ENCODE measurements at places on chromosomes 7 and 10.

DNA sequence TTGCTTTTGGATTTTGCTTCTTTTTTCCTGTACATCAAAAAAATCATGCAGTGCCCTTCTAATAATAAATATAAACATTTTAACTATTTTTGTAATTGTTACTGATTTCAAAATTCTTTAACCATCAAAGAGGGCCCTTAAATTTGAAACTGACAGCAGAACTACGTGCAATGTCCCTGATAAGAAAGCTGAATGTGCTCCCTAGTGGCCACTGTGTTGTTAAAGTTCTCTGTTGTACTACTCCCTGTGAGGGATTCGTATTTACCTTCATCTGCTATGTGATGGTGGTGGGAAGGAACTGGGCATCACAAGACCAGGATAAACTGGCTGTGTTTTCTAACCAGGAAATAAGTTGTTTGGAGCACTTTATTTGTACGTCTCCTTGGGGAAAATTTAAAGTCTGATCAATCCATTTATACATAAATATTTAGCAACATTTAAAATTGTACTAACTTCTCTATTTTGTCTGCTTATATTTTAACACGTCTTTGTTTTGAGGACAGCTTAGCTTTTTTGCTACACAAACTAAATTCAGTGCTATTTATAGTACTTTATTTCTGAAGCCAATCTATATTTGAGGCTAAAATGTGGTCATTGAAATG lies 322.4 kb downstream of the HGF start:
- DNase-seq, result peak; percentile 56

DNA sequence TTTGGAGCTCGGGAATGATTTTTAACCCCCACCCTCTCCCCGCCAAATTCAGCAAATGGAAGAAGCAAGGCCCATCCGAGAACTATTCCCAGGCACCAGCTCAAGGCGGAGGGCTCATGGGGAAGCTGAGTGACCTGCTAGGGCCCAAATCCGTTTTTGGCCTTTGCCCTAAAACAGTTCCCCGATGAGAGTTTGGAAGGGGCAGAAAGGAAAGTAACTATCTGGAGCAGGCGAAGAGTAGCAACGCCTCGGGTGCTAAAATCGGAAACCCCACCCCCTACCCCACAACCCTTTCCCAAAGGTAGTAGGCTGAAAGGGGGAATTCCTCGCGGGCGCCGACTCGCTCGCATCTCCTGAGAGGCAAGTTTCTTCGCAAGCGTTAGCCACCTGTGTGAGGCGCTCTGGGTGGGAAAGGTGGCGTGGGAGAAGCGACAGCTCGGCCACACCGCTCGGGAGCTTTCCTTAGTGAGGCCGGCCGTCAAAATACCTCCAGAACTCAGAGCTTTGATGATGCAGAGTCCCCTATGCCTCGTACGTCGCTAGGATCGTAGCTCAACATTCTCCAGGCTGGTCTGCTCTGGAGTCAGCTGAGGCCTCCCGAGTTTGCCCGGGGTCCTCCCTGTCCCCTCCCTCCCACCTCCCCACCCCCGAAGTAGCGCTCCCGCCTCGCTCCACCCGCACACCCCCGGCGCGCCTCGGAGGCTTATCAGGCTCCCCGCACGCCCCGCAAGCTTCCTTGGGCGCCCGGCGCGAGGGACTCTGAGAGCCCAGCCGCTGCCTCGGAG lies 642 bp upstream of the PRKG1 start:
- peak; percentile 19 for DNase-seq

- DNase-seq, result no peak
Observed at GRCh38 chr7:54112567-54112966, 429.6 kb upstream of the VSTM2A start.

DNA sequence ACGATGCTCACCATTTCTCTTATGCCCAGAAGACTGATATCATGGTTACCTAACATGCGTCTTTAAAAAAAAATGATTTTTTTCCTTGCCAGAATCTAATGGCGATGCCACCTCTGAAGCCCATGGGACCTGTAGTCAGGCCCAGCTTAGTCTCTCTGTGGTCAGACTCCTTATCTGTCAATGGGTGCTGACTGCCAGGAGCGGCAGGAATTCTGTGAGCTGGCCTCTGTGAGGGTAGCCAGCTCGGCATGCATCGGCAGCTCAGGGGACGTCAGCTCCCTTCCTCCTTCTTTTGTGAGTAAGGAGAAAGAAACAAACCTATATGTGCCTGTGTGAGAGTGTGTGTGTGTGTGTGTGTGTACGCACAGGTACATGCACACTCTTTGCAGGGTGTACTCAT lies 49.9 kb upstream of the ZRANB1 start:
- no peak for DNase-seq

DNA sequence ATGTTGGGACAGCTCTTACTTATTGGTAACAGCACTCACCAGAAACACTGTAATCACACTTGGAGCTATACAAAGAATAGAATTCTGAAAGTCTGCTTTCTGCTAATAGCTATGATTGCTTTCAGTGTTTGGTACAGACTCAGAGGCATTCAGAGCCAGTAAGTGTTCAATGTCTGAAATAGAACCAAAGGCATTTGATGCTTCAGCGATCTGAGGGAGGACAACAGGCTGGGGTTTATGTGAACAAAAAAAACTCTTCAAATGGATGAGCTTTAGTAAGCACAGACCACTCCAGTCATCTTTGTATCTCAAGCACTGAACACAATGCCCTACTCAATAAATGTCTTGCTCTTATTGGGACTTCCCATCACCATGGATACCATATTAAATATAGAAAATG lies 322.8 kb upstream of the GRM3 start:
- DNase-seq, result no peak

GRCh38 chr7:16027396-16027795 lies 340.9 kb upstream of the MEOX2 start:
- no peak for DNase-seq

- no peak for DNase-seq
Observed at GRCh38 chr7:151717415-151717814, 159.5 kb downstream of the PRKAG2 start.

GRCh38 chr7:10537764-10538163 lies 435.9 kb upstream of the PHF14 start:
- no peak for DNase-seq

GRCh38 chr7:156074982-156075615 lies 262.8 kb upstream of the SHH start:
- DNase-seq, result no peak

GRCh38 chr7:12929476-12930140 lies 242.2 kb downstream of the ARL4A start:
- DNase-seq, result no peak

DNA sequence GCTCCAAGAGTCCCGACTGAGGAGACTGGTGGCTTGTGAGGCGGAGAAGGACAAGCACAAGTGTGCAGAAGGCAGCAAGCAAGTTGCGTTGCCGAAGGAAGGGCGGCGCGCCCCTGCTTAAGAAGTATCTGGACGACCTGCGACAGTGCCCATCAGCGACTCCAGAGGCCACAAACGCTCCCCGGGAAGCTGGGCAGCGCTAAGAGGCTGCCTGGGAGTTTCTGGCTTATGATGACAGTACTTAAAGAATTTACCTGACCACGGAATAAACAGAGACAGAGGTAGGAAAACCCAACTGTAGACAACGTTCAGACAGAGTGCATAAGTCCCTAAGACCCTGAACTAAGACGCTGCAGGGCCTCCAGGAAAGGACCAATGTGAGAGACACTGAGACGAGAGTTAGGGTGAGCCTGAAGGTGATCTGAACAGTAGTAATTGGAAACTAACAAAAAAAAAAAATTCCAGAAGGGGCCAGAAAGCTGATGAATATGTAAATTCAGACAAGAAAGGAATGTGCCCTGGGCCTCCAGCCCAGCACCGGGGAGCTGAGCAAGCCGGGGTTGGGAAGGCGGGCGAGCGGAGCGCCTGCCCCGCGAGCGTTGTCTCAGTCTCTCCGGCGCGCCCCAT lies 1.0 kb downstream of the OSBPL3 start:
- DNase-seq, result peak; percentile 62

- DNase-seq, result peak; percentile 43
Observed at GRCh38 chr7:42661312-42661711, 250.6 kb downstream of the C7orf25 start.

DNA sequence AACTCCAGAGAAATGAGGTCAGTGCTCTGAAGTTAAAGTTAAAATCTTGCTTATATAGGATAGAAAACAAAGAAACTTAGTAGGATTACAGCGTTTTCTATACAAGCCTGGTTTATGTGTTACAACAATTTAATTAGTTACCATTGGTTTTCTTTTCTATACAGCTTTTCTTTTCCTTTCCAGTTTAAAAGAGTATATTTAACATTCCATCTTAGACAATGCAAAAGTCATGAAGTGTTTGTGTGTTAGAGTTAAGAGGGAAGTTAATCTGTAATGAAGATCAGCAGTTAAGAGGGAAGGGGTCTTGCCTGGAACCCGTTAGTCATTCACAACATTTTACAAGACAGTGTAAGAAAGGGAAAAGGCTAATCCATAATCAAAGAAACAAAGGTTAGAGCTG lies 338.3 kb downstream of the OTUD1 start:
- no peak for DNase-seq

- DNase-seq, result no peak
Observed at GRCh38 chr7:114653364-114654088, 238.9 kb downstream of the FOXP2 start.

DNA sequence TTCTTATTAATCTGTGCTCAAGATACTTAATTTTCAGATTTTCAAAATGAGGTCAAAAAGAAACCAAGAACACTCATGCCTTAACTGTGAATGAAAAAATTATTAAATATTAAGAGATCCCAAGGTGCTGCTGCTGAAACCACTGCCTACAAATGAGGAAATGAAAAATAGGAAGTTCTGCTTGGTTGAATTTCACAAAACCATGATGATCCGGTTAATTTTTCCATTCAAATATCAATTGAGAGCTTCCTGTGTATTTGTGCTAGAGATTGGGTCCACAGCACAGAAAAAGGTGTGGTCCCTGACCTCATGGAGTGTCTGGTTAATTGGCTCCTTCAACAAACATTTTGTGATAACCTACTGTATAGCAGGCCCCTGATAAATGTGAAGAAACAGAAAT lies 132.7 kb upstream of the YAE1 start:
- DNase-seq, result no peak

GRCh38 chr7:143487566-143487965 lies 9.9 kb downstream of the TAS2R41 start:
- peak; percentile 52 for DNase-seq

DNA sequence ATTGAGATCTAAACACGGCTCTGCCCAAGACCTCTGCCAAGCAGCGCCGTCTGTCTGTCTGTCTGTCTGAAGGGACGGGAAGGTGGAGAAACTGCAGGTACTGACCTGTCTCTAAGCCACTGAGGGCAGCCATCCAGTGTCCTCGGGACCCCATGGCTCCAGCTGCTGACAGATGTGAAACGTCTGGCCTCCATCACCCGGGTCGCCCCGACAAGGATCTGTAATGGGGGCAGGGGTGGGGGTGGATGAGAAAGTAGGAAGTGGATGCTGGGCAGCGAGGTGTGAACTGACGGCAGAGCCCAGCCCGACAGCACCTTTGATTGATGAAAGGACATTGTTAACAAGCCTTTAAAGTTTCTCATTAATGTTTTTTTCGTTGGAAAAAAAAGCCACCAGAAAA lies 193.1 kb downstream of the EBF3 start:
- DNase-seq, result no peak

DNA sequence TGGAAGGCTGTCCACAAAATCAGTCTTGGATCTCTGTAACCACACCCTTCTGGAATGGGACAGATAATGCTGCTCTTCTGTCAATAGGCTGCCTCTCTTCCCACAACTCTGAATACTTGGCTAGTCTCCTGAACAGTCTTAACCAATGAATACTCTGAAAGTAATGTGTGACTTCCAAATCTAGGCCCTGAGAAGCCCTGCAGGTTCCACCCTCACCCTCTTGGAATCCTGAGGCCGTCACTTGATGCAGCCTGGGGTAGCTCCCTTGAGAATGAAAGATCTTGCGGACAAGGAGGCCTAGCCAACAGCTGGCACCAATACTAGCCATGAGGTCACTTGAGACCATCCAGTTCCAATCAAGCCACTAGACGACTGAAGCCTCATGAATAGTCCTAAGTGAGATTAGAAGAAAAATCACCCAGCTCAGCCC lies 109.2 kb downstream of the ARHGAP12 start:
- peak; percentile 41 for DNase-seq

GRCh38 chr10:28822719-28823464 lies 145.6 kb downstream of the BAMBI start:
- no peak for DNase-seq

GRCh38 chr7:96654630-96655188 lies 54.9 kb downstream of the SEM1 start:
- DNase-seq, result no peak

DNA sequence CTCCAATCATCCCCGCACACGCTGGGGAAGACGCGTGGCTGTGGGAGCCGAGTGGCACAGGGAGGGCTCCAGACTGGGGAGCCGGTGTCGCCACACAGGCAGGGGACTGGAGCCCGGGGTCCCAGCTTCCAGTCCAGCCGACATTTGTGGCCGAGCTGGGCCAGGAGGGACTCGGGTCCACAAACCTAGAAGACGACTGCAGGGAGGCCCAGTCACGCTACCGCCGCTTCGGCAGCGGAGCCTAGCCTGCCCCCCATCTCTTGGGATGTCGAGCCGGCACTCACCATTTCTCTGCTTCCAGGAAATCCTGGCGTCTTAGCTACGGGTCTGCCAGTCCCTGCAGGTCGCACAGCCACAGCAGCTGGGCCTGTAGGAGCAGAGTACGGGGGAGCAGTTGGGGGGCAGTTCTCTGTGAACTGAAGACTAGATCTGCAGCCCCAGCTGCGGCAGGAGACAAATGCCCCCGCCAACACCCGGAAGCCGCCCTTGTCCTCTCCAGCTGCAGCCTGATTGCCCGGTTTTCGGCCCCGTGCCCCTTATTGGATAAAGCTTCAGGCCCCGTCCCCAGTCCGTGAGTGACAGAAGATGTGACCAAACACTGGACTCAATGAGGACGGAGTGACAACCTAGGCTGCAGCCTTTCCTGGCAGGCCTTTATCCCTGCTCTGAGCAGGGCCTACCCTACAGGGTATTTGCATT lies 270.7 kb downstream of the ZNF33B start:
- DNase-seq, result peak; percentile 77

DNA sequence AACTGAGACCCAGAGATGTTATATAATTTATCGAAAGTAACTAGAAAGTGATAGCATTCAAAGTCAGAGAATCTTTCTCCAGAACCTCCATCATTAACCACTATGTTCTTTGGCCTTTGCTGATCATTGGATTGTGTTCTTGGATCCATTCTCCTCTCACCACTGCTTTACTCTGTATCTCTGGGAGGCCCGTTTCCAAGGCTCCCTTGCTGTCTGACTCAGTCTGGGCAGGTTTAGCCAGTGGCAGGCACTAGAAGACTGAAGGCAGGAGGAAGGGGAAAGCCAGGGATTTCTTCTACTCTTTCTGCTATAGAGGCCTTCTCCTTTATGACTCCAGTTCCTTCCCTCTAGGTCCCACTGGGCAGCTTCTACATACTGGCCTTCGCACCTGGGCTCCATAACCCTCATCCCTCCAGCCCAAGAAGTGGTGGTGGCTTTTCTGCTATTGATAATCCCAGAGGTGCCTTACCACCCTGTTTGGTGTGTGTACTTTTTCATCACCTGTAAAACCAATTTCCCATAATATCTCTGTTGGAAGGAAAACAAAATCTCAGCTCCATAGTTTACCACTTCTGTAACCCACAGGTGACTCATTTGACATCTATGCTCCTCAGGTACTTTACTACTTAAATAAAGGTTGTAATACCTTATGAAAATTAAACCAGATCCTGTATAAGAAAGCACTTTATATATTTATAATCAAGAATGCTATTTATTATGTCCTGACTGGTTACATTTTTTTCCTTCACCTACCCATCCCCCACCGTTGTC lies 36.0 kb downstream of the BCAP29 start:
- no peak for DNase-seq
